ENCODE measurements at places on chromosomes 2 and 18.

DNA sequence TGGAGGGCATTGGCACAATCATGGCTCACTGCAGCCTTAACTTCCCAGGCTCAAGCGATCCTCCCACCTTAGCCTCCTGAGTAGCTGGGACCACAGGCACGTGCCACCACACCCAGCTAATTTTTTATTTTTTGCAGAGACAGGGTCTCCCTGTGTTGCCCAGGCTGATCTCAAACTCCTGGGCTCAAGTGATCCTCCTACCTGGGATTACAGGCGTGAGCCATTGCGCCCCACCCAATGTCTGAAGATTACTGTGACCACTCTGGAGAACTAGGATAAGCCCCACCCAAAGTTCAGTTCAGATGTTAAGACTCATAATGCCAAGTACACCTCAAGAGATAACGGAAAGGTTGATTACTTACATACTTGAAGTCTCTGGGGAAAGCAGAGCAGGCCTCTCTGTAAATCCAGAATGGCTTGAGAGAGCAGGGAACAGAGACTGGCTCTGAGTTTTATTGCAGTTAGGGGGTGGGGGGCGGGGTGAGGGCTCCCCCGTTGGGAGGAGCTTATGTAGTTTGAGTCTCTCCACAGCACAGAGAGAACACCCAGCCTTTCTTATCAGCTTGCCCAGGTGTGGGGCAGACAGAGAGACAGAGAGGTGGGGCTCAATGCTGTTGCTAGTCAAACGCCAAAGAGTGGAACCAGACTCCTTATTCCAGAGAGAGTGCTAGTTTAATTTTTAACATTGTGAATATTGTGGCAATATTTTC is 26.5 kb upstream of the ERICH2 start:
- DNase-seq: no peak

- DNase-seq: no peak
Measured at GRCh38 chr2:207372483-207372882, 157.3 kb upstream of the CREB1 start.

- no peak for DNase-seq
Measured at GRCh38 chr2:127096280-127096679, 10.7 kb downstream of the BIN1 start.

- DNase-seq: no peak
Measured at GRCh38 chr2:178846458-178846802, 39.2 kb upstream of the TTN start.

DNA sequence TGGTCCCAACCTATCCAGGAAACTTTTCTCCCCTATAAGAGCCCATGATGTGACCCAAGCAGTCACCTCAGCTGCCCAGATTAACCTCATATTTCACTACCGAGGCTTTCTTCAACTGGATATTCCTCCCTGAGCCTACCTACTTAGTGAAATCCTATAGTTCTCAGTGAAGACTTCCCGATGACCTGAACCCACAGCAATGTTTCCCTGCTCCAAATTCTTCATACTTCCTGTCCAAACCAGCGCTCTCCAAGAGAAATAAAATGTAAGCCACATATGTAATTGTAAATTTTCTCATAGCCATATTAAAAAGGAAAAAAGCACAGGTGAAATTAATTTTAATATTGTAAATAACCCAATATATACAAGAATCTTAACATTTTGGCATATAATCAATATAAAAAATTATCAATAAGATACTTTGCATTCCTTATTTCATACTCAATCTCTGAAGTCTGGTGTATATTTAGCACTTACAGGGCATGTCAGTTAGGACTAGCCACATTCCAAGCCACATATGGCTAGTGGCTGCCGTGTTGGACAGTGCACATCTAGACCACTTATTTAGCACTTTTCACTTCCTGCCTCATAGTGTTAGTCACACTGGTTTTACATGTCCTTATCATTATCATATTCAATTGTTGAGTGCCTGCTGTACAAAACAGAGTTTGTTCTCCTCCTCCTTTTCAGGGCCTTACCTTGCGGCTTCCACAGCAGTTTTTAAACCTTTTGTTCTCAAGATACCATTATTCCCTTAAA is 1.9 kb upstream of the STAT4 start:
- DNase-seq: no peak

GRCh38 chr18:52582516-52582915 is 242.5 kb downstream of the DCC start:
- DNase-seq: no peak

DNA sequence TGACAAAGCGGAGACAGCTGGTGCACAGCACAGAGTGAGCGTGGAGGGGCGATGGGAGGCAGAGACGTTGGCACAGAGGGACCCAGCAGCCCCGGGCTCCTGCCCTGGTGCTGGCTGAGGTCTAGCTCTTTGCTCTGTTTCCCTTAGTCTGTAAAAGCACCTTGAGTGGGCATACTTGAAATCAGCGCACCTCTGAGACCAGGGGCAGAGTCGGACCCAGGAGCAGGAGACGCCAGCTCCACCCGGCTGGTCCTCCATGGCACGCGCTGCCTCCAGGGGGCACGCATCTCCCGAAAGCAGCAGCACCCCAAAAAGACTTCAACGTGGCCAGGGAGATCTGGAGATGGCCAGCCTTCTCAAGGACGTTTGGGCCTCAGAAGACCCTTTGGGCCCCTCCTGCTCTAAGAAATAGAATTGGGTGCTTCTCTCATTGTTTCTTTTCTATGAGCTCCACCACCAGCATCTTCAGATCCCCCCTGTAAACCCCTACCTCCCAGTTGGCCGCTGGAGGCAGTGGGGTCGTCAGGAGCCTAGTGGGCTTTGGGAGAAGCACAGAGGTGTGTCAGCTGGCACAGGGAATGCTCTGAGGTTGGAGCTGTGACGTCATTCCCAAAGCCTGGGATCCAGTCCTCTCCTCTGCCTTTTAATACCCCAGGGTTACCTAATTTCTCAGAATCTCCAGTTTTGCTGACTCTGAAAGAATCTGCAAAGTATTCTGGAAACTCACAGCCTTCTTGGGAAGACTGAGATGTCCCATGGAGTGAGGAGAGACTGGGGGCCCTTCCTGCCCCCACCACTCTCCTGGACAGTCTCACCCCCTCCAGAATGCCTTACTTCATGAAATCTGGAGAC is 58.9 kb downstream of the CIB4 start:
- DNase-seq: no peak

- DNase-seq: no peak
Measured at GRCh38 chr2:218031771-218032257, 29.0 kb upstream of the TNS1 start.

DNA sequence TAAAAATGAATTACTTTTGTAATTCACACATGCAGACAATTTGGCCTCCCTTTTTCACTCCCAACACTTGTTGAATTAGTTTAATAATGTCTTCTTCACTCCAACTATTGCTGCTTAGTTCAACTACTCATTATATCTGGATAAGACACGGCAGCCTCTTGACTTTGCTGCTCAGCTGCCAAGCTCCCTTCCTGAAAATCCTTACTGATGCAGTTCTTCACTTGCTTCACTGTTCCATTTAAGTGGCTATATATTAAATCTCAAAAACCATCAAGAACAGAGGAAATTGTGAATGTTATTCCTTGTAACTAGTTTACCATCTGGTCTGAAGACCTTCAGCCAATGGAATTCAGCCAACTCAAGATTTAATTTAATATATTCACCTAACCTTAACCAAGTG is 127.1 kb downstream of the NCOA1 start:
- DNase-seq: no peak

GRCh38 chr2:240645801-240646175 is 20.5 kb downstream of the GPR35 start:
- no peak for DNase-seq

DNA sequence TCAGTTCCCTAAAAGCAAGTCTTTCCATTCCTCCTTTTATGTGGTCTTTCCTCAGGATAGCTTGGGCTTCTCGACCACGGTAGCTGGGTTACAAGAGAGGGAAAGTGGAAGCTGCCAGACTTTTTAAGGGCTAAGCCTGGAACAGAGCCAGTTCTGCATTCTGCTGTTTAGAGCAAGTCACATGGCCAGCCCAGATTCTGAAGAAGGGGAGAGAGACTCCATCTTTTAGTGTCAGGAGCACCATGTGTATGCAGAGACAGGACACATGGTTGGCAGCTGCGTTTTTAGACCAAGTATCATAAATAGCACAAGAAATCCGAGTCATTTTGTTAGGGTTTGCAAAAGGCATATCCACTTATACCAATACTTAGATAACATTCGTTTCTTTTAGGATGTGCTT is 4.7 kb downstream of the HMSD start:
- DNase-seq: no peak

DNA sequence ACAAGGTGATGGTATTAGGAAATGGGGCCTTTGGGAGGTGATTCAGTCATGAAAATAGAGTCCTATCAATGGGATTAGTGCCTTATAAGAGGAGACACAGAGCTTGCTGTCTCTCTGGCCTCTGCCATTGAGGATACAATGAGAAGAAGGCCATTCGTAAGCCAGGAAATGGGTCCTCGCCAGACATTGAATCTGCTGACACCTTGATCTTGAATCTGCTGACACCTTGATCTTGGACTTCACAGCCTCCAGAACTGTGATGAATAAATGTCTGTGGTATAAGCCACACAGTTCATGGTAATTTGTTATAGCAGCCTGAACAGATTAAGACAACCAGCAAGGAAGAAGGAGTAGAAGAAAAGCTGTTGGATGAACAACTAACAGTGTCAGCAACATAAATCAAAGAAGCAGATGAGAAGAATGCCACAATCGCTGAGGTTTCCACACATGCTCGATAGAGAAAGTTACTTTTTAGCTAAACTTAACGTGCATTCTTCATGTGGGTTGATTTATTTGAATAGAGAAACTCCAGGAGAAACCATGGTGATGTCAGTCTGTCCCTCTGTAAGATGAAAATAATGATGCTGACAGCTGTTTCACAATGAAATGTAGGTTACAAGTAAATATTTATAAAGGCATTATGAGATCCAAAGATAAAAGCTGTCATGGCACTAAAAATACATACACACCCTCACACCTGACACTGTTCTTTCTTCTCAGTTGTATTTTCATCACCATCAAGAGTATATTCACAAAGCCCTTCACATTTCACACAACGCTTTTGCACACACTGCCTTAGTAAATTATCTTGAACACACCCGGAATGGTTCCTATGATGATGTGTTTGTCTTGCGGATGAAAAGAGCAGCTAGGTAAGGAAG is 153.7 kb upstream of the NCK2 start:
- no peak for DNase-seq

DNA sequence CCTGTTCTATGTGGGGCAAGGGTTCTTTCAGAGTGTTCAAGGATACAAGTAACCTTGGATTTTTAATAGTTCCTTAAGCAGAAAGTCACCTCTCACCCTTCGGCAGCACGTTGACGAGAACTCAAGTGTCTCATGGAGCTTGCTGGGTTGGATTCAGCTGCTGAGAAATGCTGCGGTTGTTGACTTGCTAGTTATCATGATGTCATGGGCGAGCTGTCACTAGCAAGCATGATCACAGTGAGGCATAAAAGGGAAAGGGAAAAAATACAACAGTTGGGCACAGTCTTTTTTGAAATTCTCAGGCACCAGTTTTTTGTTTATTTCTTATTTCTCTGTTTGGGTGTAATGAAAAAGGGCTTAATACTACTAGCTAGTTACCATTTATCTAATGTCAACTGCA is 53.2 kb downstream of the ADCYAP1 start:
- peak; percentile 13 for DNase-seq

- DNase-seq: no peak
Measured at GRCh38 chr2:21032338-21033236, 11.3 kb downstream of the APOB start.

GRCh38 chr2:231222318-231223000 is 24.0 kb downstream of the ARMC9 start:
- no peak for DNase-seq

- no peak for DNase-seq
Measured at GRCh38 chr2:14735696-14736095, 103.2 kb downstream of the LRATD1 start.

All from SHP77 (cell line).